CMK (cell line): ENCODE measurements at places on chromosomes 16 and 17.

DNA sequence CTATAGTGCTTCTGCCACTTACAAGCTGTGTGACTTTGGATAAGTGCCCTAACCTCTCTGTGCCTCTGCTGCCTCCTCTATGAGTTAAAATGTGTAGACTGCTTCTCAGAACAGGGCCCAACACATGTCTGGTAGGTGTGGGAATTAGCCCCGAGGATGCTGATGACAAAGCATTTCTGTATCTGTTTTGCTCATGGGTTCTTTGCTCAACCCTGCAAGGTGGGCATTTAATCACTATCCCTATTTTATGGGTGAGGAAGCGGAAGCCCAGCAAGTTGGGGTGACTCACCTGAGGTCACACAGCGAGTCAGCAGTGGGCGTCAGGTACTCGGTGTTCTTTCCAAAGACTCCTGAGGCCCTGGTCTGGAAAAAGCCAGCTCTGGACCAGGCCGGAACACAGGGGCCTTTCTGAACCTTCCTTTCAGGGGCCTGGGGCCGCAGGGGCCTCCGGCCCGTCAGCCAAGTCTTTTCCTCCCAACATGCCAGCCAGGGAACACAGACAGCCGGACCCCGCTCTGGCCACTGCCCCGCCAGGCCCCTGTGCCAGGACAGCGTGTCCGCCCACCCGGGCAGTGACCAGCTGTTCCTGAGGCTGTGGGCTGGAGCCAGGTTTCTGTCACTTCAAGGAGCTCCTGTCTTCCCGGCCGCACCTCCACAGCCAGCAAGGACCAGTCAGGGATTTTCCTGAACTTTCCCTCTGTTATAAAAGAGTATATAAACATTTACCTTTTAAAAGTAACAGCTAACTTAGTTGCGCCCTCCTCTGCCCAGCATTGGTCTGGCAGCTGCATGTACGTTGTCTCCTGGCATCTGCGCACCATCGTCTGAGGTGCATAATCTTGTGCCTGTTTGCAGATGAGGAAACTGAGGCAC, 62.5 kb downstream of the SREBF1 start:
- no peak for DNase-seq

- no peak for DNase-seq
Measured at GRCh38 chr17:73139296-73139695, 25.5 kb upstream of the SSTR2 start.

- no peak for DNase-seq
Measured at GRCh38 chr16:83653785-83654184, 154.0 kb upstream of the HSBP1 start.

DNA sequence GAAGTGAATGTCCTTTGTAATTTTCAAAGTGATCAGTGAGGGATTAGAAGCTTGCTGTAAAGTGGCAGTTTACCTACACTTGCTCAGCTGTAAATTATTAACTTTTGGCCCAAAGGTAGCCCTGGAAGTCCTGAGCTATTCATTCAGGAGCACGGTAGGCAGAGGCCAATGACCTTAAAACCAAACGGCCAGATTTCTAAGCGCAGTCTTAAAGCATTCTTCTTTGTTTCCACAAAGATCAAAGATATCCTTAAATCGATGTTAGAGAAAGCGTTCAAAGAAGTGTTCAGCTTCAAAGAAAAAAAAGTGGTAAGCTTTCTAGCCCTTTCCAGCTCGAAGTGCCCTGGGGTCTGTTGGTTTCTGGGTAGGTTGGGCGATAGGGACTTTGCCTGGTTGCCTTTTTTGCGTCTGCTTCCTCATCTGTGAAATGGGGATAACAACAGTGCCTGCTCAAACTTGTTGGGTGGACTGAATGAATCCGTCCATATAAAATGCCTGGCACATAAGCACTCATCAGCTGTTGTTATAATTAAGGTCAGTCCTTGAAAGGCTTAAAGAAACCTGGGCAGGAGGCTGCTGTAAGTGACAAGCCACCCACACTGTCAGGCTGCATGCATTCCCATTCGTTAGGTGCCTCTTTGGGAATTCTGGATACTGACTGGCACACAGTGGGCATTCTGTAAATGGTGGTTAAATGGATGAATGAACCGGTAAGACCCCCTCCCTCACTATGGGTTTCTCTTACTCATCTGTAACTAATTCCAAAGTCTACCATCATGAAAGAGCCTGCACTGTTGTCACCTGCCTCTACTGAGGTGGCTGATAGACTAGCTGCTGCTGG, 113.2 kb downstream of the PRKCA start:
- no peak for DNase-seq

DNA sequence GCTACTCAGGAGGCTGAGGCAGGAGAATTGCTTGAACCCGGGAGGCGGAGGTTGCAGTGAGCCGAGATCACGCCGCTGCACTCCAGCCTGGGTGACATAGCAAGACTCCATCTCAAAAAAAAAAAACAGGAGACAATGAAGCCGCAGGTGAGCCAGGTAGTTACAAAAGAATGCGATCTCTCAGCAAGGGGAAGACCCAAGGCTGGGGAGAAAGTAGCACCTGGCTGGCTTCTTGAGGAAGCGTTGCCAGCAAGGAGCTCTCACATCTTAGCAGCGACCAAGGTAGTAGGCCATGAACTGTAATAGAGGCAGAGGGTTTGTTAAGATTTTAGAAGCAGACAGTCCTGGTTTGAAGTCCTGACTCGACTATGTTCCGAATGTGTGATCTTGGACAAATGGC, 175.0 kb downstream of the AIPL1 start:
- no peak for DNase-seq

GRCh38 chr16:83248735-83249463, 558.9 kb upstream of the HSBP1 start:
- no peak for DNase-seq

DNA sequence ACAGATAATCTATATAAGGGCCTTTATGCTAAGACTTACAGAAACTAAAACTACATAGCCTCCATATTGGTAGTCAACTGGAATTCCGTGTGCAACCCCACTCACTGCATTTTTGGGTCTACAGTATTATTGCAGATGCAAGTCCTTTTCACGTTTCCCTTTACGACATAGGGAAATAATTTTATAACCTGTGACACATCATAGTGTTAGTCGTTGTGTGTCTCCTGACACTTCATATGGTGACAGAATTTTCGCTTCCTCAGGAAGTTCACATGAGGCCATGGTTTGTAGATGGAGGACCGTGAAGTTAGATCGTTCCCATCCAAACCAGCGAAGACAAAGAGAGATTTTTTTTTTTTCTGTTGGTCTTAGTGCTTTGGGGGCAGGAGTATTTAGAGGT, 15.7 kb upstream of the MRC2 start:
- no peak for DNase-seq
